Activated CD4-positive, alpha-beta memory T cell treated with anti-CD3 and anti-CD28 coated beads, Interleukin-2, amount 10 ng/mL, durations not matched to agents 7 days and 5 days (primary cell): ENCODE measurements at places on chromosomes 6 and 20.

DNA sequence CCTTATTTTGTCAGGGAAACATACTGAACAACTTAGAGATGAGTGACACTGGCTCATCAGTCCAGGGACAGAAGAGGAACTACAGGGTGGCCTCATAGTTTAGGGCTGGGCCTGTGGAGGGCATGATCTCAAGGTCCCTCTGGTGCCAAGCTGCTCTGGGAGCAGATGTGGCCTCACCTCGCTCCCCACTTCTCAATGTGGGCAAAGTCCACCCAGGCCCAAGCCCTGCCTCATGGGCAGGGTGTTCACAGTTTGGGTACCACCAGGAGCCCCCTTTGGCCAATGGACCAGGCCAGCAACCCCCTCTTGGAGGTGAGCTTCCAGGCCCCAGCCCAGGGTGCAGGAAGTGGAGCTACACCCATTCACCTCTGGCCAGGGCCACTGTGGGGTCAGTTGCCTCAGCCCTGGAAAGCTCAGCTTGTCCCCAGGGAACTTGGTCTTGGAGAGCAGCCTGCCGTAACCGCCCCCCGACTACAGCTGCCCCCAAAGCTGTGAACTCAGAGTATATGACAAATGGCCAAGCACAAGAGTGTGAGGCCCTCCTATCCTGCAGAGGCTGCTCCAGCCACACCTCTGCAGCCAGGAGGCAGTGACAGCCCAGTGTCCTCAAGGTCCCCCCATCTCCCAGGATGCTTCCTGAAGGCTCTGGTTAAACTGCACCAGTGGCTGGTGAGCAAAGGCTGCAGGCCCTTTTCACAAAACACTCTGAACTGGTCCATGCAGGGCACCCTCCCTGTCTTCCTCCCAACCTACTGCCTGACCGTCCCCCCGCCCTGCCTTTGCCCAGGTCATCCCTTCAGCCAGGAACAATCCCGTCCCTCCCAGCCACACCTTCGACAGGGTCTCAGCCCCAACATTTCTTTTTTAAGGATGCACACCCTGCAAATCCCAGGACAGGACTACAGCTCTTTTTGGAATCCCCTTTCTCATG is 3.6 kb downstream of the ADISSP start:
- DNase-seq = no peak
- H3K27ac ChIP-seq = no peak overlapping the region
- no peaks in the 10 kb centered on the region for H3K27me3 ChIP-seq
- peaks cover 26% of the 10 kb centered on the region for H3K4me1 ChIP-seq
- H3K4me3 ChIP-seq = no peak overlapping the region

GRCh38 chr20:50645253-50646068 is 45.9 kb downstream of the RIPOR3 start:
- no peaks in the 10 kb centered on the region for H3K36me3 ChIP-seq
- DNase-seq = no peak
- no peak overlapping the region for H3K4me3 ChIP-seq

DNA sequence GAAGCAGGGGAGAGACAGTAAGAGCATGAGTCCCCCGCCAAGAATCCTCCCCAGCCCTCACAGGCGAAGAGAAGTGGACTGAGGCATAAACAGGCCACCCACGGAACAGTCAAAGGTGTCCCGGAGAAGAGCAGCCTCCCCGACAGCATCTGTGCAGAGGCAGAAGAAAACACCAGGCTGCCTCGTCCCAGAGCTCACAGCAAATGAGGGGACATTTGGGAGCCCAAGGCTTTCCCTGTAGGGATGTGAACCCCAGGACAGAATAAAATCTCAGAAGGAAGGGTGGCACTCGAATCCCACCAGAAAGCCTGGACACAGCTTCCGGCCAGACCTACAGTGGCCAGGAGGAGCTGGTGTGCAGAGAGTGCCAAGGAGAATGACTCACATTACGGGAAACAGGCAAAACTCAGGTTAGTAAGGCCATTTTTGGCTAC is 90.4 kb downstream of the DLL1 start:
- no peaks in the 10 kb centered on the region for H3K4me1 ChIP-seq
- no peak for DNase-seq
- H3K4me3 ChIP-seq = no peak overlapping the region
- no peaks in the 10 kb centered on the region for H3K36me3 ChIP-seq

GRCh38 chr20:36270744-36271638 is 34.7 kb downstream of the AAR2 start:
- H3K36me3 ChIP-seq = no peaks in the 10 kb centered on the region
- H3K27ac ChIP-seq = no peak overlapping the region
- peaks cover 3% of the 10 kb centered on the region for H3K27me3 ChIP-seq

GRCh38 chr20:40962733-40963504 is 65.7 kb upstream of the TOP1 start:
- no peak overlapping the region for H3K4me3 ChIP-seq
- peaks cover 1% of the 10 kb centered on the region for H3K27me3 ChIP-seq
- H3K27ac ChIP-seq = no peak overlapping the region
- no peaks in the 10 kb centered on the region for H3K36me3 ChIP-seq
- peaks cover 18% of the 10 kb centered on the region for H3K4me1 ChIP-seq

DNA sequence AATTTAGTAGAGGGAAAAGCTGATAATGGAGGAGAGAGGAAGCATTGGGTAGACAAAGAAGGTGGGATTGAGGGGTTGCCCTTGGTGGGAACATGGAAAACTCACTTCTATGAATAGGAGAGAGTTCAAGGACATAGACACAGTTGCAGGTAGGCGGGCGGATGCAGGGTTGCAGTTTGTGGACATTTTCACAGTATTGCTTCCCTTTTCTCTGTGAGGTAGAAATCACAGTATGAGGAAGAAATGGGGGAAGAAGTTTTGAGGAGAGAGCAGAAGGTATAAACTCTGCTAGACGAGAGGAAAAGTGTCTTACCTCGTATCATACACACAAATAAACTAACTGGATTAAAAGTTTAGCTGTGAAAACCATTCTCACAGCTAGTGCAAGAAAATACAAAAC is 200.7 kb upstream of the ECI2 start:
- no peak for DNase-seq
- no peak overlapping the region for H3K27ac ChIP-seq
- no peaks in the 10 kb centered on the region for H3K36me3 ChIP-seq

- no peak for DNase-seq
- no peak overlapping the region for H3K4me3 ChIP-seq
- no peaks in the 10 kb centered on the region for H3K36me3 ChIP-seq
- no peak overlapping the region for H3K27ac ChIP-seq
Observed at GRCh38 chr6:84455511-84456029, 228.1 kb upstream of the CEP162 start.

GRCh38 chr6:32943864-32944649 is 3.2 kb upstream of the HLA-DMB start:
- peaks cover 4% of the 10 kb centered on the region for H3K36me3 ChIP-seq
- H3K4me3 ChIP-seq = peak overlapping the region; percentile 54
- H3K4me1 ChIP-seq = peaks cover 71% of the 10 kb centered on the region
- peak; percentile 37 for DNase-seq
- no peaks in the 10 kb centered on the region for H3K27me3 ChIP-seq

DNA sequence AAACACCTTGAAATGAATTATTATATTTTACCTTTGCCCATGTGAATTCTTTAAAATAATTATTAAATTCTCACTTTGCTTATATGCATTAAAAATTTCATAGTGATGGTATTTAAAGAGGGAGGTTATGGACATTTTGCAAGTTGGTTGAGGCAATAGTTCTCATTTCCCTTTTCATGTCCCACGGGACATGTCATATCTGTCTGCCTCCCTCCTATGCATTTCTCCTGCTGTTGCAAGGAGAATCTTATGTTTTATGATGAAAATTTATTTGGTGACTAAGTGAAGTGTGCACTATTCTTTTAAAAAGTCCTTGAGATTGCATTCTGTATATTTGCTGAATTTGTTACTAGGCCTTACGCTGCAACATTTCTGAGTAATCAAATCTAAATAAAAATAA is 67.2 kb downstream of the UTRN start:
- peak overlapping the region; percentile 98 for H3K27ac ChIP-seq
- peak overlapping the region; percentile 65 for H3K4me3 ChIP-seq
- DNase-seq = no peak
- peaks cover 75% of the 10 kb centered on the region for H3K4me1 ChIP-seq

DNA sequence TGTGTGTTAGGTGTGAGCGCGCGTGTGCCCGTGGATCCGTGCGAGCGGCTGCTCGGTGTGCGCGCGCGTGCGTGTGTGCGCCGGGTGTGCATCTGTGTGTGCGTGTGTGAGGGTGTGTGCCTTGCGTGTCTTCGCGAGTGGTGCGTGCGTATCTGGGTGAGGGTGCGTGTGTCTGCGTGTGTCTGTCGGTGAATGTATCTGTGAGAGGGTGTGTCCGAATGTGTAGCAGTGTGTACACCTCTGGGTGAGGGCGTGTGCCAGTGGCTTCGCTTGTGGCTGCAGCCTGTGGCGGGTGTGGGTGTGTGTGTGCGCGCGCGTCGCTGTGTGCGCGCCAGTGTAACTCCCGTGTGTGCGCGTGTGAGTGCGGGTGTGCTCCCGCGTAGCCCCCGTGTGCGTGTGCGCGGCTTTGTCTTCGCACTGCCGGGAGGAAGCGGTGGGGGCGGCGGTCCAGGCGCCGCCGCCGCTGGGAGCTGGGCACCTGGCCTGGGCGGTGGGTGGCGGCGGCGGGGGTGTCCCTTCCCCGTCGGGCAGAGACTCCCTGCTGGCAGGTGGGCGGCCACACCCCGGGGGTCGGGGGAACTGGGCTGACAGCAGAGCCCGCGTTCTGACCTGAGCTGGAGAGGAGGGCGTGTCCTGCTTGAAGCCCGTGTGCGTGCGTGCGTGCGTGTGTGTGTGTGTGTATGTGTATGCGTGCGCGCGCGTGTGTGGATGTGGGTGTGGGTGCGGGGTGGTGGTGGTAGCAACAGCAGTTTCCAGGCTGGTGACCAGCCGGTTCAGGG is 61.3 kb upstream of the EPB41L1 start:
- DNase-seq = peak; percentile 34
- H3K27me3 ChIP-seq = peaks cover 45% of the 10 kb centered on the region
- no peak overlapping the region for H3K27ac ChIP-seq

GRCh38 chr6:135743476-135743875 is 108.0 kb upstream of the PDE7B start:
- no peak overlapping the region for H3K27ac ChIP-seq
- H3K4me3 ChIP-seq = no peak overlapping the region
- no peak for DNase-seq
- H3K4me1 ChIP-seq = peaks cover 2% of the 10 kb centered on the region

- H3K4me1 ChIP-seq = peaks cover 14% of the 10 kb centered on the region
- no peak overlapping the region for H3K27ac ChIP-seq
- no peak for DNase-seq
- H3K36me3 ChIP-seq = no peaks in the 10 kb centered on the region
- H3K4me3 ChIP-seq = no peak overlapping the region
Observed at GRCh38 chr6:21102201-21102600, 491.4 kb upstream of the SOX4 start.

GRCh38 chr6:22825210-22825609 is 255.8 kb downstream of the HDGFL1 start:
- no peak for DNase-seq
- no peaks in the 10 kb centered on the region for H3K4me1 ChIP-seq
- H3K27me3 ChIP-seq = no peaks in the 10 kb centered on the region
- H3K27ac ChIP-seq = no peak overlapping the region
- H3K4me3 ChIP-seq = no peak overlapping the region

DNA sequence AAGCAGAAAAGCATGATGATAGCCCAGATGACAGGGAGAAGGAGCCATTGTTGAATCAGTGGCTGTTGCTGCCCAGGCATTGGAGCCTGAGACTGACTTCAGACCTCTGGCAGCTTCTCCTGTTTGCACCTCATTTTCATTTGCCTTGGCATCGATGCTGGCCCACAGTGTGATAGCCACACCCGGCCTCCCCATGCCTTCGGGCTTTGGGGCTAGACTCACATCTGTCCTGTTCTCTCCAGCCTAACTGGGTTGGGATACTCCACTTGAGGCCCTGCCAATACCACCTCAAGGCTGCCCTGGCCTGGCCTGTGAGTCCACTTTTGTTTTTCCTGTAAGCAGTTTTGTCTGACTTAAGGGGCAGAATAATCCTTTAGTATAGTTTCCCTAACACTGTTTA is 140.4 kb downstream of the UST start:
- no peaks in the 10 kb centered on the region for H3K27me3 ChIP-seq
- no peaks in the 10 kb centered on the region for H3K4me1 ChIP-seq
- no peak for DNase-seq
- H3K27ac ChIP-seq = no peak overlapping the region

GRCh38 chr20:19336631-19337030 is 124.2 kb downstream of the SLC24A3 start:
- H3K4me1 ChIP-seq = no peaks in the 10 kb centered on the region
- DNase-seq = no peak
- no peaks in the 10 kb centered on the region for H3K27me3 ChIP-seq
- no peak overlapping the region for H3K4me3 ChIP-seq

DNA sequence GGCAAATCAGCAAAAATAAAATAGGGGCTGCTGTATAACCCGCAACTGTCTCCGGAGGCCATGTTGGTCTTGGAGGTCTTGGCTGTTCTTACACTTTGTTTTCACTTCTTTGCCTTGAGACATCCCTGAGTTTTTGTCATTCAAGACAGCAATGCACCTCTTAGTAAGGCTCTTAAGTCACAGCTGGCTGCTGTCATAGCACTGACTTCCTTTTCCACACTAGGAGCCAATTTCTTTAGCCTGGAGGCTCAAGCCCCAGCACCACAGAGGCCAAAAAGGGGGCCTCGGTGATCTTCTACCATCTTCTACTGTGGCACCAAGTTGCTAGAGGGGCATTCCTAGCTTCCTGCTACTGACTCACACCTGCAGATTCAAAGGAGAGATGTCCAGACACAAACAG is 536.3 kb downstream of the CDH26 start:
- no peaks in the 10 kb centered on the region for H3K36me3 ChIP-seq
- no peak overlapping the region for H3K27ac ChIP-seq
- no peaks in the 10 kb centered on the region for H3K4me1 ChIP-seq
- no peak for DNase-seq

DNA sequence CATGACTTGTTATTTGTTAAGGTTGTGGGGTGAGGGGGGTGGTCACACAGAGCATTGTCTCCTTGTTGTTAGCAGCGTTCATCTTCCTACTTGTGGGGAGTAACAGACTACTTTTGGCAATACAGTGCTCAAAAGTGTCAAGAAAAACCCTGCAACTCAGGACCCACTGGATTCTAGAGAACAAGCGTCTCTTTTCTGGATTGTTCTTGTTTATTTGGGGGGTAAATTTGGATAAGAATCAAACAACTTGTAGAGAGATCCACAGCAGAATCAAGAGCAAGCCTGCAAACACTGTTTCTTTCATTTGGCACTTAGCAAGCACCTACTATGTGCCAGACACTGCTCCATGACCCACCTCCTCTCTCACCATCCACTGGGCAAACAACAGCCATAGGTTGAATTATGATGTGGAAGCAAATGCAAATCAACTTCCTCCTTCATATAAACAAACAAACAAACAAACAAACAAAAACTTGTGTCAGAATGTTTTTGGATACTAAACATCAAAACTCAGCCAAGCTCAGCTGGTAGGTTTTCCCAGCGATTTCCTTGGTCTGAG is 4.0 kb upstream of the NR2E1 start:
- peaks cover 92% of the 10 kb centered on the region for H3K27me3 ChIP-seq
- no peak overlapping the region for H3K4me3 ChIP-seq
- H3K27ac ChIP-seq = no peak overlapping the region
- no peak for DNase-seq
- peaks cover 7% of the 10 kb centered on the region for H3K36me3 ChIP-seq
